ENCODE measurements at places on chromosomes 2 and 18.
A peak's percentile ranks its signal among the peaks of the same experiment; 100 is the strongest.

DNA sequence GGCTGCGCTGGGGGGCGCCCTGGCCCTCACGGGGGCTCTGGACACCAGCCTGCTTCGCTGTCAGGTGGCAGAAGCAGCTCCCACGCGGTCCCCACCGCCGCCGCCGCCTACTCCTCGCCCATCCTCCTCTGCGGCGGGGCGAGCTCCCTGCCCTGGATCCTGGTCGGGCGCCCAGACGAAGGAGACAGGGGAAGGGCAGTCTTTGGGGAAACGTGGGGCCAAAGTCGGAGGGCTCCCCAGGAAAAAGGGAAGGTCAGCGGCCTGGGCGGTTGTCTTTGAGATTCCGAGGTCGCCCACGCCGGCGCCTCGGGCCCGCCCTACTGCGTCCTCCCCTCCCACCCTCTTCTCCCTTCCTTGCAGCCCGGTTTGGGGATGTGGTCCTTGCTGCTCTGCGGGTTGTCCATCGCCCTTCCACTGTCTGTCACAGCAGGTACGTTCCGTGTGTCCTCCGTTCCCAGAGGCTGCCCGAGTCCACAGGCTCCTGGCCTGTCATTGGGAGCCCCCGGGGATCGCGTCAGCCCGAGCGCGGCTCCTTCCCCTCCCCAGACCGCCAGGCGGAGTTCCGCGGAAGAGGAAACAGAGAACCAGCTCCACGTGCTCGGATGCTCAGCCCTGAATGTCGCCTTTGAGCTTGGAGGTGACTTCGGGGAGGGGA is 800 bp downstream of the IL1RL2 start:
- no peak for DNase-seq

- no peak for DNase-seq
Measured at GRCh38 chr2:241895712-241896641, 26.4 kb downstream of the RTP5 start.

DNA sequence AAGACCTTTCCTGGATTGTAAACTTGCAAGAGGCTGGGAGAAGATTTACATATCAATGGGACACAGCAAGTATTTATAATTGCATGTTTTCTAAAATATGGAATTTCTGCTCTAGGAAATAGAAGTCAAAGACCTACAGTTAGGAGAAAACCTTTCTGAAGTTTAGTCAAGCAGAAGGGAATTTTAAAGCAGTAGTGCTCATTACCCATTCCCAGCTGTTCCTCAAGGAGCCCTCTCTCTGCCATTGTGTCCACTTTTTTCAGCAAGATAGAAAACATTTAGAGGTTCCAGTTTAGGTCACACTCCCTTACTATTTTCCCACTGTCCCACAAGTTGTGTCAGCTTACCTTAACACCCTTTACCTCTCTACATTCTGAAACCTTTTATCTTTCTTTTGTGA is 584.0 kb upstream of the CHAC2 start:
- no peak for DNase-seq

DNA sequence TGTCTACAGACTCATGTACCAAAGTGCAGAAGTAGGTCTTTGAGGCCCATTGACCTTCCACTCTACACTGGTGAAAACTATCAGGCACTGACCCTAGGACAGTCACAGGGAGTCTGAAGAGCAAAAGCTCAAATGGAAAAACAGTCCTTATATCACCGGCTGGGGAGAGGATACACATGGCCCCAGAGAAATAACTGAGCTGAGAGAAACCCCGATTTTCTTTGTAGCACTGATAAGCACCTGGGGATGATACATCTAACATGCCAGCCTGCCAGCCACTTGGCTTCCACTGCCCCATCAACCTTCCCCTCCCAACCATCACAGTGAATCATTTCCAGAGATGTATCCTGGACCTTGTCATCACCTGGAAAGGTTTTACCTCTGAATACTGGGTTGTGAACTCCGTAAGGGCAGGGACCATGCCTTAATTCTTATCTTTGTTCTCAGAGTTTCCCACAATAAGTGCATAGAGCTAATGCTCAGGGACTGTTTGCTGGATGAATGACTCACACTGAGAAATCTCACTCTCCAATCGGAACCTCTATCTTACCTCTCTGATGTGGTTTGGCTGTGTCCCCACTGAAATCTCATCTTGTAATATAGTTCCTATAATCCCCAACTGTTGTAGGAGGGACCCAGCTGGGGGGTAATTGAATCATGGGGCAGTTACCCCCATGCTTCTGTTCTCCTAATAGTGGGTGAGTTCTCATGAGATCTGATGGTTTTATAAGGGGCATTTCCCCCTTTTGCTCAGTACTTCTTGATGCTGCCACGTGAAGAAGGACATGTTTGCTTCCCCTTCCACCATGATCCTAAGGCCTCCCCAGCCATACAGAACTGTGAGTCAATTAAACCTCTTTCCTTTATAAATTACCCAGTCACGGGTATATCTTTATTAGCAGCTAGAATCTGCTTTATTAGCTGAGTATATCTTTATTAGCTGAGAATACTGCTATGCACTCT is 37.1 kb downstream of the EVA1A start:
- no peak for DNase-seq

- DNase-seq: no peak
Measured at GRCh38 chr2:168614172-168615018, 158.3 kb downstream of the CERS6 start.

- DNase-seq: no peak
Measured at GRCh38 chr2:14781142-14781541, 148.6 kb downstream of the LRATD1 start.

GRCh38 chr2:72497763-72498162 is 328.1 kb downstream of the EXOC6B start:
- DNase-seq: no peak

- no peak for DNase-seq
Measured at GRCh38 chr2:231545105-231545902, 15.1 kb upstream of the NMUR1 start.

DNA sequence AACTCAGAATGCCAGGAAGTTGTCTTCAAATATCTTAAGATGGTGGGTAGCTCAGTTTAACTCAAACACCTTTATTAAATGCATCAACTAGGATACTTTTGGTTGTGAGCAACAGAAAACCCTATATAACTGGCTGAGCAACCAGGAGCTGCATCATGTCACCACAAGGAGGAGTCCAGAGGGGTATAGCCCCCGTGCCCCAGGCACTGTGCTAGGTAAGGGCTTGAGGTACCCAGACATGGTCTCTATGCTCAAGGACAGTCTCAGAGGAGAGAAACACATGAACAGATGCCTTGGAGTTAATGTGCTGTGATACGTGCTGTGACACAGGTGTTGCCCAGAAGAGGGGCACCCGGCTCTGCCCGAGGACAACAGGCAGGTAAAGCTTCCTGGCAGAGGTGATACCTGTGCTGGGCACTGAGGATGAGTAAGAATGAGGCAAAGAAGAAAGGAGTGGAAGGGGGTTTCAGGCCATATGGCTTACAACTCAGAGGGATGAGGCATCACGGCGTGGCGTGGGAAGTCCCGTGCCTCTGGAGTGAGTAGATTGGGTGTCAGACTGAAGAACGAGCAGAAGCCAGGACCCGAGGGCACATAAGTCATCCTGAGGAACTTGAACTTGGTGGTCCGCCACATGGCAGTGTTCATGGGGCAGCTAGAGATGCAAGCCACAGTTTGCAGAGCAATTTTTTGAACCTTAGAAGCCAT is 32.0 kb upstream of the CAB39 start:
- DNase-seq: no peak

DNA sequence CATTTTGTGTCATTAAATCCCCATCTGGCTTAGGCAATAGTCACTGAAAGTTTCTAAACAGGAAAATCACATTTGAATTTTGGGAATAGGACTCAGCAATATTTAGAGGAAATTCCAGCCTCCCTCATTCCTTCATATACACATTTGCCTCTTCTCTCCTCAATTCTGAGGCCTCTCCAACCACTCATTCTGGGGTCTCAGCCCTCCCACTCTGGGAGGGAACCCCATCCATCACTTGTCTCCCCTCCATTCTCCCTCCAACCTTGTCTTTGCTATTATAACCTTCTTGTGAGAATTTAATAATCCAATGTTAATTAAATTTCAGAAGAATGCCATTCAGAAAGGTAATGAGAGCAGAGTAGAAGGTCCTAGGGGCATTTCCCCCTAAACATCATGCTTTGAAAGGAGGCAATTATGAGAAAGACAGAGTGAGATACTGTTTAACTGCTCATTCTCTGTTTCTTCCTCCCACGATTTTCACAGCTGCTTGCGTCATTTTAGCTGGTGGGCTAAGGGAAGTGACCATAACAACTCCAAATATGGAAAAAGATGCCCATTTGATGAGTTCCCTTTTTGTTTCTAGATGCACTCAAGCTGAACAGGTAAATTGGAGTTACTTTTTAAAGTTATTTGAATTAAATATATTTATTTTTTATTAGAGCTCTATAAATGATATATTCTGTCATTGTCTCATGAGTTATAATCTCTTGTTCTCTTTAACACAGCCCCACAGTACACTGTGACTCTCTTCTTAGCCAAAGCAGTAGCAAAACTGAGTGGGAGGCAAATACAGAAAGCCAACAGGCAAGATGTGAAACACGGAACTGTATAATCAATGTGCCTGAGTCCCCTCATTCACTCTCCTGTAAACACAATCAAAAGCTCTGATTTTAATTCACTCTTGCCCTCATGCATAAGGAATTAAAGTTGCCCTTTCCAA is 135.1 kb downstream of the DLGAP1 start:
- no peak for DNase-seq

GRCh38 chr2:201465524-201465971 is 14.0 kb downstream of the STRADB start:
- DNase-seq: no peak

- no peak for DNase-seq
Measured at GRCh38 chr2:110149330-110150220, 34.0 kb upstream of the MALL start.

- no peak for DNase-seq
Measured at GRCh38 chr2:200396781-200397242, 90.3 kb downstream of the SPATS2L start.

DNA sequence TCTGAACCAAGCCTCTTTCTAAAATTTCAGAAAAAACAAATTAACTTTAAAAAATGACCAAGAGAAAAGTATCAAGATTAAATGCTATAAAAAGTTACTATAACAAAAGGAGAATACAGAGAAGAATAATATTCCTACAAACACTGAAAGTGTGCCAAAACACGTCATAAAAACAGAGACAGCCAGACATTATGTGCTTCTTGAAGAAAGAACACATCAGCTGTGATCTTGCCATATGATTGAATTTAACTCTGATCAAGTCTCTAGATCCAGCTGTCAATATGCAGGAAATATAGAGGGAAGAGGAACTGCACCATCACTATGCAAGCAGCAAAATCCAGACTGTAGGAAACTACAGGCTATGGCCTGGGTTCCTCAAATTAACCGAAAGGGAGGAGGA is 33.7 kb upstream of the COL5A2 start:
- DNase-seq: no peak

- DNase-seq: no peak
Measured at GRCh38 chr2:50746526-50746925, 285.4 kb downstream of the NRXN1 start.

DNA sequence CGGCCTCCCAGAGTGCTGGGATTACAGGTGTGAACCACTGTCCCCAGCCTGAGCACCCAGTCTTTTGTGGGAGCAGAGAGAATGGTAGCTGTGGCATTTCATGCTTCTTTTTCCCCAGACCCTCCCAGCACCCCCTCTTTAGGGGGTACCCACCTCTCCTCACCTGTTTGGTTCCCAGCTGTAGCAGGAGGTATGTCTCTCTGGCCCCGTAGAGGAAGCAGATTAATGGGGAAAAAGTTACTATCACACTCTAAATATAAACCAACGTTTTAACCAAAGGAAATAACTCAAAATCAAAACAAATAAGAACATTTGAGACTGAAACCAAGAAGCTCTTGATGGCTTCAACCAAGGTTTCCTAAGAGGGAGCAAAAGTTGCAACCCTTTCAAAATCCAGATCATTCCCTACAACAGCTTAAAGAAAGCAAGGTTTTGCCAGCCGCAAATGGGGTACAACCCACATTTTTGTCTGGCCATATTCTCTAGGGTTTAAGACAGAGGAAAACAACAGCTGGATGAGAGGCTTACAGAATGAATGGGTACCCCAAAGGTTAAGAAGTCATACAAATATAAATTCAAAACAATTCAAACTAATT is 8.0 kb downstream of the RNF125 start:
- DNase-seq: no peak

DNA sequence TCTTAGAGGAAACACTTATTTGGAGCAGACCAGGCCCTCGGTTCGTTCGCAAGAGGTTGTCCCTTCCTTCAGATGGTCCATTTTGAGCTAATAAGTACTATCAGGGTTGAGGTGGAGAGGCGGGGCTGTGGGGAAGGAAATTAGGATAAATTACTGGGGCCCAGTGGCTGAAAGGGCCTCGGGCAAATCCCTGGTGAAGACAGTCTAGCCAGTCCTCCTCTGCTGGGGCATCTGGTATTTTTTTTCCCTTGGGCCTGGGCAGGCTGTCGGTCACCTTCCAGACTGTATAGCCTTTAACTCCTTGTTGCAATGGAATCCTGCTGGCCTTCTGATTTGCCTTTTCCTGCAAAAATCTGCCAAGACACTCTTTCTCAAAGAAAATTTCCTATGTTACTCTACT is 1.7 kb upstream of the MYO3B start:
- DNase-seq: no peak

DNA sequence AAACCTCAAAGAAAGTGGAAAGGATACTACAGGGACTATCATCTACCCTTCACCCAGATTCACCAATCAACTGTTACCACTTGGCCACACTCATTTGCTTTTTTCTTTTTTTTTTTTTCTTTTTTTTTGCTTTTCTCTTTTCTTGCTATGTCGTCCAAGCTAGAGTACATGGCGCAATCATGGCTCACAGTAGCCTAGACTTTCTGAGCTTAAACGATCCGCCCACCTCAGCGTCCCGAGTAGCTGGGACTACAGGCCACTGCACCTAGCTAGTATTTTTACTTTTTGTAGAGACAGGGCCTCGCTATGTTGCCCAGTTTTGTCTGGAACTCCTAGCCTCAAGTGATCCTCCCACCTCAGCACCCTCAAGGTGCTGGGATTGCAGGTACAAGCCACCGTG is 24.0 kb downstream of the BIN1 start:
- no peak for DNase-seq

GRCh38 chr2:64922482-64923384 is 66.5 kb upstream of the SLC1A4 start:
- DNase-seq: no peak

- DNase-seq: no peak
Measured at GRCh38 chr2:220503431-220503830, 876.0 kb downstream of the SLC4A3 start.

GRCh38 chr2:144519934-144520731 is at the start of gene ZEB2:
TSS of gene ZEB2 (minus strand) at chr2:144520119. CDS start at chr2:144517350, 2,769 bp downstream.
- no peak for DNase-seq

- no peak for DNase-seq
Measured at GRCh38 chr2:124664363-124664762, 639.3 kb downstream of the CNTNAP5 start.

GRCh38 chr2:108351889-108352288 is 25.9 kb upstream of the SULT1C4 start:
- no peak for DNase-seq

- no peak for DNase-seq
Measured at GRCh38 chr2:8168876-8169424, 512.9 kb upstream of the ID2 start.

- no peak for DNase-seq
Measured at GRCh38 chr2:5188636-5189035, 503.5 kb upstream of the SOX11 start.

- peak; percentile 5 for DNase-seq
Measured at GRCh38 chr2:84458551-84459017, 496 bp downstream of the SUCLG1 start.

Measured in T-helper 22 cell (primary cell).